Activated CD4-positive, CD25-positive, alpha-beta regulatory T cell (primary cell): ENCODE measurements at places on chromosomes 7 and 10.

DNA sequence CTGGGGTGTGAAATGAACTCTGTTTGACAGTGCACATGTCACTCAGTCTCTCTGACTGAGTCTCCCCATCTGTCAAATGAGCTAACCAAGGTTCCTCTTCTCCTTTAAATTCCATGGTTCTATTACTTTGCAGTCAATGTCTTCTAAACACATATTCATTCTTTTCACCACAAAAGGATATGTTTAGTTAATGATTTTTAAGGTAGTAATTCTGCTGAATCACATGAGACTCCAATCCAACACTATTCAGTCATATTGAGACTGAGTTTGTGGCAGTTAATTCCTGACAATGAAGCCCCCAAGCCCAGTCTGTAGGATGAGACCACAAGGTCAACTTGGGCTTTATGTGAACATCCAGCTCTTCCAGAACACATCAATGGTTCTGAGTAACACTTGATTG lies 85.3 kb downstream of the CALN1 start:
- DNase-seq = no peak

DNA sequence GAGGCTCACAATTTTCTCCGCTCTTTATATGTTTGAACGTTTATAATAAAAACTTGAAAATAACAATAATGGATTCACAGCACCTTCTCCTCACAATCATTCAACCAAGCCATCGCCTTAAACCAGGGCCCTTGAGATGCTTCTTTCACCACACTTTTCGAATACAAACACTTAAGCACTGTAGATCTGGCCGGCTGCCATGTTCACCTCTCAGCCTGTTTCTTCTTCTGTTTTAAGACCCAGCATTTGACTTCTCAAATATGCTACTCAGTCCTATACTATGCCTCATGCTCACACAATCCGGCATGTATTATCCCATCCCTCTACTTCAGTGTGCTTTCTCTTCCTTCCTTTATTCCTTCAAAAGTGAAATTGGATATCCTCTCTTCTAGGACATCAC lies 280.6 kb downstream of the TFEC start:
- no peak for DNase-seq

- no peak for DNase-seq
These were observed 50.5 kb upstream of the COBL start for GRCh38 chr7:51366930-51367613.

GRCh38 chr10:114303556-114303955 lies 64.5 kb downstream of the VWA2 start:
- DNase-seq = no peak

- no peak for DNase-seq
These were observed 82.8 kb downstream of the CACNA2D1 start for GRCh38 chr7:82360591-82361368.

DNA sequence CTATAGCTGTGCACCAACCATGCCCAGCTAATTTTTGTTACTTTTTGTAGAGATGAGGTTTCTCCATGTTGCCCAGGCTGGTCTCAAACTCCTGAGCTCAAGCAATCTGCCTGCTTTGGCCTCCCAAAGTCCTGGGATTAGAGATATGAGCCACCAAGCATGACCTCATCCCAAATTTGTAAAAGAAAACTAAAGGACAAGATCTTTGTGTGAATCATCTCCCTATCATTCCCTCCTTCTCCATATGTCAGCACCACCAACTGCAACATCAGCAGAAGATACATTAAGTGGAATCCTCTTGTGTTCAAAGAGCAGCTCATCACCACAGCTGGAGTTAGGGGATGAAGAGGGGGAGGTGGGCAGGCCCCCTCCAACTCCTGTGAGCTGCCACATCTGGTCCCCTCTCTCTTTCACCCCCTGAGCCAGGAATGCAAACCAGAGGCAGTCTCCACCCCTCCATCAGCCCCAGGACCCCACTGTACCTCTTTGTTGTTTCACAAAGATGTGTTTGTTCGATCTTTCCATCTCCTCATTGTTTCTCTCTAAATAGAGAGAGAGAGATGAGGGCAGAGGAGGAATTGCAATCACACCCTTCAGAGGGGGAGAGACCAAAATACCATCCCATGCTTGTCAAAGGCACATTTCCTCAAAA lies 47.3 kb upstream of the PIP4K2A start:
- DNase-seq = no peak

DNA sequence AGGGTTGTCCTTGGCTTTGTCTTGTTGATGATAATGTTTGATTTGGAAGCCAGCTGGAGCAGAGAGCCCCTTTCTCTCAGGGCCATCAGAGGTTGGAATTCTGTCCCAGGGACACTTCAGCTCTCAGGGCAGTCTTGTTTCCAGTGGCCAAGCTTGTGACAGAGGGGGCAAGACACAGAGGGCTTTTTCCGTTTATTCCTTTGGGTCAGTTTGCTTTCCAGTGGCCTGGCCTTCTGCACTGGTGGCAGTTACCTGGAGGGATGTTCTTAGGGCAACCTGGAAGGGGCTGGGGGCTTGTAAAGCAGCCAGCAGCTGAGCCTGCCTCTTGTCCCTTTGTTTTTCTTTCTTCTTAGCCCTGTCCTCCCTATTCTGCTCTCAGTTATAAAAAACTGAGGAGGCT lies 62.7 kb downstream of the MTURN start:
- DNase-seq = no peak

- DNase-seq = no peak
These were observed 91.8 kb downstream of the LARP4B start for GRCh38 chr10:839550-840205.

- no peak for DNase-seq
These were observed 23.6 kb downstream of the DAGLB start for GRCh38 chr7:6423942-6424701.
